Colonic mucosa (tissue), 4 donors: ENCODE measurements at places on chromosomes 1 and 21. TPM values are rescaled to one million over a fixed set of nuclear protein-coding genes. Genes with fewer than 3 reads are reported as not detected.

- no peak for DNase-seq
These were observed 37.0 kb downstream of the HS2ST1 start for GRCh38 chr1:86951430-86951829.

DNA sequence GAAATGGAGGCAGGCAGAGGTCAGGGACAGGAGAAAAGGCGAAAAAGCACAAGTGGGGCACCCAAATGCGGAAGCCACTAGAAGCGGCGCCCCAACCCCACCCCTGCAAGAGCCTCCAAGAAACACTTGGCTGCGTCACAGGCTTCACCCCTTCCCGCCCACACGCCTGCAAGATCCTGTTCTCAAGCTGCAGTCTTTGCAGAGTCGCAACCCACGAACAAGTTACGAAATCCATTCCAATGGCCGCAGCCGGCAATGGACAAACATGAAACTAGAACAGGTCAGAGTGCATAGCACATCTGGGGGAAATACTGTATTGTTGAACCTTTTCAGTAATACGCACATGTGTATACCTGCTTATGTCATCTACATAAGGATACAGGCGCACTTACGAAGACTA lies 103.6 kb downstream of the PSMG1 start:
- peak; percentile 49 for DNase-seq

- DNase-seq, result no peak
These were observed 6.2 kb downstream of the C1orf115 start for GRCh38 chr1:220696226-220696862.

- peak; percentile 89 for DNase-seq
These were observed 699 bp downstream of the MAP3K6 start for GRCh38 chr1:27366113-27366410.

DNA sequence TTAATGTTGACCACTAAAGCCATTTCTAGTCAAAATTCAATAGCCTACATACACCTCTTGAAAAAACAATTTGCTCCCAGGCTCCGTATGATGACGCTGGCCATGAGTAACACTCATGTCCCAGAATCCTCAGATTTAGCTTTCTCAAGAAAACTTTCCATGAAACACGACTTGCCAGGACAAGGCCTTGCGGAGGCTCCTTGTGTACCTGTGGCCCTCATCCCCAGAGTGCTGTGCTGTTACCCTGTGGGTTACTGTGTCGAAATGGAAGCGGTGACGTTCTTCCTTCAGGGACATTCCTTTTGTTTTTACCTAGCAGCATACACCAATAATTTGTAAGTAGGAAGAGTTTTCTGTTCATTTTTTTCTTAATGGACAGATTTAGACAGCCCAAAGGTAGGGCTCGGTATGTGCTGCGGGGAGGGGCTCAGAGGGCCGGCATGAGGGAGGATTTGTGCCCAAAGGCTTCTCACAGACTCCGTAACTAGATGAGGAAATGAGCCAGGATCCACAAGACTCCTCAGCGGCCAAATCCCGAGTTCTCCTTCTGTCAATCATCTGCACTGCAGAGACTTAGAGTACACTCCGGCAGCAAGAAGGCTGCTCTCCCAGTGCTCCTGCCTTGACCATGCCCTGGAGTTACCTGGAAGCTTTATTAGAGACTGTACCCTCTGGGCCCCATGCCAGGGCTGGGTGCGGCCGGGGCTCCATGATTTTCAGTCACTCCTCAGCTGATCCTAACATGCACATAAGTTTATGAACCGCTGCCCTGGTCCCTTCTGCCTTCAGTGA lies 17.8 kb downstream of the GNG12 start:
- peak; percentile 96 for DNase-seq

DNA sequence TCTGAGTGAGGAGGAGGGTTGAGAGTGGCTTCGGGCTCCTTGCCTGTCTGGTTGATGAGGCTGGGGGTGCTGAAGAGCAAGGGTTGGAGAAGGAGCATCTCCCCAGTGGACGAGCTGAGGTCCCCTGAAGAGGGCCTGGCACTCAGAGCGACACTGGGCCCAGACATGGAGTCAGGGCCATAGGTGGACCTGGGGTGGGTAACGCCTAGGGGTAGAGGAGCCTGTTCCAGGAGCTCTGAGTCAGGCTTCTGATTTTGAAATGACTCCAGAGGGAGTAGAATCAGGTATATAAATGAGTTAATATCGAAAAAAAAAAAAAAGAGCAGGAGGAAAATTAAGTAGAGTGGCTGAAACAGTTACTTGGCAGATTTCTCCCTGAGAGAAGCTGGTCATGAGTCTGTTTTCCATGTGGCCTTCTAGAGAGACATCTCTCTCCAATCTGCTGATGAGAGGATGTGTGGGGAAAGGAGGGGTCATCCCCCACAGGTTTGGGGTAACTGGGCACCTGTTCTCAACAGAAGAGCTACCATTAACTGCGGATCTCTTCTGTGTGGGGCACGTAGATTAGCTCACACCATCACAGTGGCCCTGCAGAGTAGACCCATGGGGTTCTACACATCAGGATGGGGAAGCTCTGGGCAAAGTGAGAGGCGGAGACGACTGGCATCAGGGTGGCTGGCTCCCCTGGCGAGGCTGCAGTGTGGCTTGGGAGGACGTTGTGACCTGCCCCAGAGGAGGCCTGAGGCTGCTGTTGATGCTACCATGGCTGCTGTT lies 115.5 kb downstream of the DHRS3 start:
- no peak for DNase-seq

DNA sequence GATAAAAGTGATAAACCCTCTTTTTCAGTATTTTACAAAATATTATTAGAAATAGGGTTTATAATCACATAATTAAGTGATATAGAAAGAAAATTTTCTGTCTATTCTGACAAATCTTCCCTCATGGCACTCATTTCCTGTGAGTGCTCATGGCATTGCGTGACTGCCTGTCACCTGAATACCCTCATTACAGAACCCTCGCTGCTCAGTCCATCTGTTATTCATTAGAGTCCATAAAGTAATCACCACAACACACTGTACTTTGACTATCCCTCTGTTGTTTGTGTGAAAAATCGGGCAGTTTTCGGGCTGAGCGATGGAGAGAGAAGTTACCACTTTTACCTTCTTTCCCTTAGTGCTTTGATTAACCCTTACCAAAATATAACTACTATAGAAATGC lies 100.4 kb upstream of the BRINP3 start:
- DNase-seq, result no peak

- no peak for DNase-seq
These were observed 107.7 kb downstream of the ADSS2 start for GRCh38 chr1:244344001-244344400.

- no peak for DNase-seq
These were observed 5.0 kb downstream of the C1orf226 start for GRCh38 chr1:162386292-162387225.

DNA sequence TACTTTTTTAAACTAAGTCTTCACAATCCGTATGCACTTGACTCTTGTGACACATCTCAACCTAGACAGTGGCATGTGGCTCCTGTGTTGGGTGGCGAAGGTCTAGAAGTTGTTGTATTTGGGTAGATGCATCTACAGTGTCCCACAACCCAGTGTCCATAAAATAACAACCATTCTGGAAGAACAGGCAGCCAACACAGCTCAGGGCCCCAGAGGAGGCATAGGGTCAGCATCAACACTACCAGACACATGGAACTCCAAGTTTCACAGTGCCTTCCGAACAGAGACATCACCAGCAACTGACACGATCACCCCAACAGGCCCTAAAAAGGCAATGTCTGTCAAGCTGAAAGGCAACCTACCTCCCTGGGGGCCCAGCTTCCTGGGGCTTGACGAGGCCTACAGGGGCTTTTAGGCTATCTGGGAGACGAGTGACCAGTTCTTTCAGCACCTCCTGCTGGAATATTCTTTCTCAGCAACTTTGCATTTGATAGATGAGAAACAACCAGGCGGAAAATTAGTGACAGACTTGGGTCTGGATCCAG lies 5.6 kb downstream of the SH3BP5L start:
- peak; percentile 12 for DNase-seq

C4BPA gene
- total RNA-seq, result 2.3 TPM

GRHL3 gene
- total RNA-seq, result 0.64 TPM

PDZK1 gene
- 0.64 TPM for total RNA-seq

IRF6 gene
- total RNA-seq, result 133 TPM
